ENCODE measurements at places on chromosomes 1 and 21. TPM values are rescaled to one million over a fixed set of nuclear protein-coding genes. Genes with fewer than 3 reads are reported as not detected.

RNU1-3 gene
- not detected for polyA plus RNA-seq

GJA4 gene
- 35.0 TPM for polyA plus RNA-seq

CLEC20A gene
- polyA plus RNA-seq: not detected

UQCRHL gene
- polyA plus RNA-seq: 1.9 TPM

RNU1-4 gene
- not detected for polyA plus RNA-seq

OVAAL gene
- 0.09 TPM for polyA plus RNA-seq

RXRG gene
- 58.1 TPM for polyA plus RNA-seq

FAAH gene
- 20.1 TPM for polyA plus RNA-seq

OPRD1 gene
- 0.67 TPM for polyA plus RNA-seq

CD1B gene
- polyA plus RNA-seq: not detected

OR2L3 gene
- not detected for polyA plus RNA-seq

MX1 gene
- polyA plus RNA-seq: 2.4 TPM

ESRRG gene
- 17.9 TPM for polyA plus RNA-seq

GRCh38 chr21:46472246-46472645 is 13.6 kb downstream of the DIP2A start:
- no peak for DNase-seq

DNA sequence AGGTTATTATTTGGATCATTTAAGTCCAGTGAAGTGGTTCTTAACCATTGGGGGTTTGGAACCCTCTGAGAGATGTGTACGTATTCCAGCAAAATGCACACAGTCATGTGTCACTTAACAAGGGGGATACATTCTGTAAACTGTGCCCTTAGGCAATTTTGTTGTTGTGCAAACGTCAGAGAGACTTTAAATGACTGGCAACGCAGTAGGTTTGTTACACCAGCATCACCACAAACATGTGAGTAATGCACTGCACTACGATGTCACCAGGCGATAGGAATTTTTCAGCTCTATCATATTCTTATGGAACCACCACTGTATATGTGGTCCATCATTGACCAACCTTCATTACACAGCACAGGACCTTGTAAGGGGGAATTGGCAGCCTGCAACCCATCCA is 11.9 kb downstream of the AHCYL1 start:
- DNase-seq: no peak

DNA sequence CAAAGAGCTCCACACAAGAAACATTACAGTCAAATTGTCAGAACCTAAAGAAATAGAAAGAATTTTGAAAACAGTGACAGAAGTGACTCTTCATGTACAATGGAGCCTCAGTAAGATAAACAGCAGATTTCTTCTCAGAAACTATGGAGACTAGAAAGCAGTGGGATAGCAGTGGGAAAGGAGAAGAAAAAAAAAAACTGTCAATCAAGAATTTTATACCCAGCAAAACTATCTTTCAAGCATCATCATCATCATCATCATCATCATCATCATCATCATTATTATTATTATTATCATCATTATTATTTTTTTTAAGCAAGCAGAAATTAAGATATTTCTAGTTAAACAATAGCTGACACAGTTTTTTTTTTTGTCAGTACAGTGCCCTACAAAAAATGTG is 24.2 kb downstream of the CEP170 start:
- no peak for DNase-seq

- DNase-seq: no peak
These were observed 198.3 kb upstream of the RNPC3 start for GRCh38 chr1:103327054-103327719.

DNA sequence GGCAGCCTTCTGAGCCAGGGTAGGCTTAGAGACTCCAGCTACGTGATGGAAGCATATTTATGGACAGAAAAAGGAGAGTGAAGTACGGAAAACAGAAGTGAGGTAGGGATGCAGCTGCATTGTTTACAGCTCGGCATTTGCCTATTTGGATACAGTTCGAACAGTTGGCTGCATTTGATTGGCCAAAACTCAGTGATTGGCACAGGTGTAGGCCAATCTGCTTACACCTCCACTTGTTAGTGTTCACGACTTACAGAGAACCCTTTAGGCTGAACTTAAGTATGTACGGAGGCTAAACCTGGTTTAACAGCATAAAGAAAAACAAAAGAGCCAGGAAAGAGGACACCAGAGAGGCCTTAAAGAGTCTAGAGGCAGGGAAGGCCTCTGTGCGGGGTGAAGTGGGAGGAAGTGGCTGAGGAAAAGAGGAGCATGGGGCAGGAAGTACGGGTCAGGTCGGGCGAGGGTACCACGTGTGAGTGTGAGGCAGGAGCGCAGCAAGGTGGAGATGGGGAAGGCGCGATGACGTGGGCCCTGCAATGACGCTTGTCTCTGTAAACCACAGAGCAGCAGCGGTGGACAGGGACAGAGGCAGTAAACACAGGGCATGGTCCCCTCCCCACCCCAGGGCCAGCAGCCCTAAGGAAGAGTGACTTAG is 32.0 kb downstream of the RSPH1 start:
- DNase-seq: no peak

DNA sequence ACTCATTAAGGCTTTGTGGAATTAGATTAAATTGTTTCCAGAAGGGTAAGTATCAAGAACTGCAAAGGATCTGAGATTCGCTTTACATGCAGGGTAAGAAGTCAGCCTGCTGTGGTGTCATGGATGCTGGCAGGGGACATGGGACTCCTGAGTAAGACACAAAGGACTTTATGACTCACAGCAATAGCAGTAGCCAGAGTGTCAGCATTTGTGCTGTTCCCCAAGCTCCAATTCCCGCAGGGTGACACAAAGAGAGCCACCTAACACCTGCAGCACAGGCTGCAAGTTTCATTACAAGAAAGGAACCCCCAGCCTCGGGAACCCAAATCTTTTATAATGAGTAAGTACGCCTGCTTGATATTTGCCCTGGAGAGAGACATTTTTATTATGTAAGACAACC is 298.1 kb upstream of the POU3F1 start:
- no peak for DNase-seq

DNA sequence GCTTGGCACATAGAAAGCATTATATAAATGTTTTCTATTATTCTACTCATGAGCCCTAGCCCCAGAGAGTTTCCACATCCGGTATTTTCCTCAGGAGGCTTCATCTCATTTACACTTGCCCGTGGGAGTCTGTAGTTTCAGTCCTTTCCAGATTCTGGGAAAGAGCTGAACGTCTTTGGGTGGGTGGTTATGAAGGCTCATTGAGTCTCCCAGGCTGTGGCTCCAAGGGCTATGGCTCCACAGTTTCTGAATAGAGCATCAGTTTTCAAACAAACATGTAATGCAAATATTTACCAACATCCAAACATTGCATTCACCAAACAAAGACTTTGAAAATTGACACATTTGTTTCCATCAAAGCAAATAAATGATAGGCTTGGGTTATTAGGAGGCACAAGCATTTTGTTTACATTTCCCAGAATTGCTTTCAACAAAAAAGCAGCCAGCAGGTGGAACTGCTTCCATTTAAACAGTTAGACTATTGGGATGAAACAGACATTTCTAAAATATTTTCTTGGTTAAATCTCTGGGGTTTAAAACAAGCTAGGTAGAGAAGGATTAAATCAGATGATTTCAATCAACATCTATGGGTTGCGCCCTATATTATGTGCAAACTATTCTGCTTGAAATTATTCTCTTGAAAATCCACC is 1.3 kb upstream of the LEMD1 start:
- no peak for DNase-seq

- no peak for DNase-seq
These were observed 23.3 kb downstream of the FCRL2 start for GRCh38 chr1:157753611-157754010.

GRCh38 chr1:10823000-10823401 is 26.6 kb upstream of the CASZ1 start:
- DNase-seq: no peak

GRCh38 chr1:234235434-234235881 is 137.8 kb upstream of the COA6 start:
- DNase-seq: no peak

- DNase-seq: no peak
These were observed 7.6 kb downstream of the SESN2 start for GRCh38 chr1:28266920-28267322.

DNA sequence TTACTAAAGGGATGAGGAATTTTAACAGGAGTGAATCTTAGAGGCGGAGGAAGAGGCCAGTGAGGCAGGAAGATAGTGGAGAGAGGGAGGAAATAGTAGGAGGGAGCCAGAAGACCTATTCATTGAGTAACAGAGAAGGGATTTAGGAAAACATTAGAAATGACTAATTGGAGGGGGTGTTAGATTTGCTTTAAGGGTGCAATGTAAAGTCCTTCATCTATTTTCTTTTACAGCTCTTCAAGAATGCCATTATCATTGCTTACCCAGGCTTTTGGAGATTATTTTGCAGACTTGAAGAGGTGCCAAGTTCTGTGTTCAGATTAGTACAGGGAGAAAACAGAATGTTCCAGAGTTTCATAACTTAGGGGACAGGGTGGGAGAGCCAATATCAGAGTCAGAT is 33.8 kb downstream of the OR10J1 start:
- DNase-seq: no peak

GRCh38 chr21:41444703-41445464 is 18.8 kb downstream of the MX1 start:
- DNase-seq: no peak

DNA sequence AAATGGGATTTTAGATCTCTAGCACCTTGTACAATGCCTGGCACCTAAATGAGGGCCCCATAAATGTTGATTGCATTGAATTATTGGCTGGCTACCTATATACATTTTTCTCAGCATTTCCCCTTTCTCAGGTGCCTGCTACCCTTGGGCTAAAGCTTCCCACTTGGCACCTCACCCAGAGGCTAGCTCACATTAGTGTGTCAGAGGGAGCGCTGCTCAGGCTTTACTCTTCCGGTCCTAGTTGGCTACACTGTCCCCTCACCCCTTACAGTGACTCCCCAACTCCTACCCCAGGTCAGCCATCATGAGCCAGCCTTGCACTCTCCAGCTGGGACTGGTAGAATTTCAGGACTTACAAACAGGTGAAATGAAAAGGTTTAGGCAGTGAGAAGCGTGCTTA is 9.5 kb downstream of the TRAF5 start:
- no peak for DNase-seq

DNA sequence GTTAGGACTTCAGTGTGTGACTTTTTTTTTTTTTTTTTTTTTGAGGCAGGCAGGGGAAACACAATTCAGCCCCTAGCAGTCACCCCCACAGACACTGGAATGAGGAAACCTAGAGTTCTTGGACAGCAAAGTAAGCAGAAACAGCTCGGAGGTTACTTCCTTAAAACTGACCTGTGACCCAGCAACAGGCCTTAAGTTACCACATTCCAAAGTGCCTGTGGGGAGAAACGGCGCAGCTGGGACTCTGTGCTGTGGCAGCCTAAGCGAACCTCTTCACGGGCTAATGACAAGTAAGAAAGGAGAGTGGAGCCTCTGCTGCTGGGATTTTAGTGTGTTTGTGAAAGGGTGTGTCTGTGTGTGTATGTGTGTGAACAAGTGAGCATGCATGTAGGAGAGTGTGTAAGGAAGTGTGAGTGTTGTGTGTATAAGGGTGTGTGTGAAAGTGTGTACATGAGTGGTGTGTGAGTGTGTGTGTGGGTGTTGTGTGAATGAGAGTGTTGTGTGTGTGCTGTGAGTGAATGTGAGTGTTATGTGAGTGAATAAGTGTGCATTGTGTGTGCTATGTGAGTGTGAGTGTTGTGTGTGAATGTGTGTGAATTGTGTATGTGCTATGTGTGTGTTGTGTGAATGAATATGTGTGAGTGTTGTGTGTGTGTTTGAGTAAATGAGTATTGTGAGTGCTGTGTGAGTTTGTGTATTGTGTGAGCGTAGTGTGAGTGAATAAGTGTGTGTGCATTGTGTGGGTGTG is 180.8 kb downstream of the BRINP2 start:
- DNase-seq: no peak

- no peak for DNase-seq
These were observed 737.4 kb upstream of the ZP4 start for GRCh38 chr1:238628110-238628509.

DNA sequence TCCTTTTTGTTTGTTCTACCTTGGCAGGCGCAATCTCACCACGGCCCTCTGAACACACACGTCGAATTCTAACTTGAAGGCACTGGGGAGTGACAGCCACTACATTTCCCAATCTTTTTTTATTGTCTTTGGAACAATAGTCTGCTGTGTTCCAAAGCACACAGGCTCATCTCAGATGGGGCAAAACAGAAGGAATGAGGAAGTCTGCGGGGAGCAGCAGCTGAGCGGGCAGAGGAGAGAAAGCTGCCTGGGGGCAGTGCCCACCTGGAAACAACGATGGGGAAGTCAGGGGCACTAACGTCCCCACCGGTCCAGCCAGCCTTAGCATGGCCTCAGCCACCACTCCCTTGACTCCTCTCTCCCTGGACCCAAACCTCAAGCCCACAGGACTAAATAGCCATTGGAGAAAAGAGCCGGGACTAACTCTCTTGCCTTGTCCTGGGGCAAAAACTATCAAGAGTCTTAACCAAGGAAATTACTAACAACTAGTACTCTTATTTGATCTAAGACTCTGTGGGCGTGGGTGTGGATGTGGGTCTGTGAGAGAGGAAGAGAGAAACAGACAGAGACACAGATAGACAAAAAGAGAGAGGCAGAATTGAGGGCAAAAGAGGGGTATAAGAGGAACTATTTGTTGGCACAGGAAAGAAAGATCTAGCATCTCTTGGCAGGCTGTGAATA is 34.2 kb downstream of the SYF2 start:
- DNase-seq: no peak

DNA sequence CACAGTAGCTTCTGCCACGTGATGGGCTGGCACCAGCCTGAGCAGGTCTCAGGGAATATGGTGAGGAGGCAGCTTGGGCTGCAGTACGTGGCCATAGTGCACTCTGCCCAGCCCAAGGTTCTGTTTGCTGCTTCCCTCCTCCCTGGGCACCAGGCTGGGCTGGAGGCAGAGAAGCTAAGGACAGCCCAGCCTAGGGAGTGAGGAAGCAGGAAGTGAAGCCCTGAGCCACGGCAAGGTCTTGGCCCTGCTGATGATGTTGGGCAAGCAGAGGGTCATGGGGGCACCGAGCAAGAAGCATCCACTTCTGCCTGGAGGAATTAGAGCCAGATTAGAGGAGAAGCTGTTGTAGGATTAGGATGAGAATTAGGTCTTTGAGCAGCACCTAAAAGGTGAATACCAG is 326.7 kb upstream of the VAMP3 start:
- DNase-seq: no peak

GRCh38 chr1:67653304-67653703 is 31.7 kb upstream of the GADD45A start:
- no peak for DNase-seq

GRCh38 chr21:36966066-36966820 is at the start of gene HLCS:
Gene HLCS, minus strand, starts transcription at chr21:36966669. Its CDS starts 31 bp downstream, at chr21:36966638.
- DNase-seq: no peak
